Stimulated activated CD8-positive, alpha-beta memory T cell treated with anti-CD3 and anti-CD28 coated beads, Interleukin-2, amount 100 ng/mL, for 1 hour (primary cell): ENCODE measurements at places on chromosomes 3 and 15.

- DNase-seq = no peak
These were observed at the start of gene TNK2 for GRCh38 chr3:195907934-195908693. TSS of gene TNK2 (minus strand) at chr3:195908551. CDS start at chr3:195888588, 19,963 bp downstream.

DNA sequence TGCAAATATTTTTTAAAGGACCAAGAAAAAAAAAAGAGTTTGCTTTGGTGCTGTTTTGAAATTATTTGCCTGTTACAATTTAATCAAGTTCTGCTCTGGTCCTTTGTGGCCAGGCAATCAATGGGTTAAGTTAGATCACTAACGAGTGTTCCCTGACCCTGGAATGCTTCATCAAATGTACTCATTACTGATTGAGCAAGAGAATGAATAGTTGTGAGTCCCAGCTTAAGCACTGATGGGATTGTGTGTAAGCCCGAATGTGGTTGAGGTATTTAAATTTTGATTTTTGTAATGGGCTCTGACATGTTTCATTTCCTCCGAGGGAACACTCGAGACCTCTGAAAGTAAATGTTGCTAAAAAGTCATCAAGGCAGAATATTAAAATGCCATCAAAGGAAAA, 699.1 kb downstream of the MCTP2 start:
- no peak for DNase-seq

DNA sequence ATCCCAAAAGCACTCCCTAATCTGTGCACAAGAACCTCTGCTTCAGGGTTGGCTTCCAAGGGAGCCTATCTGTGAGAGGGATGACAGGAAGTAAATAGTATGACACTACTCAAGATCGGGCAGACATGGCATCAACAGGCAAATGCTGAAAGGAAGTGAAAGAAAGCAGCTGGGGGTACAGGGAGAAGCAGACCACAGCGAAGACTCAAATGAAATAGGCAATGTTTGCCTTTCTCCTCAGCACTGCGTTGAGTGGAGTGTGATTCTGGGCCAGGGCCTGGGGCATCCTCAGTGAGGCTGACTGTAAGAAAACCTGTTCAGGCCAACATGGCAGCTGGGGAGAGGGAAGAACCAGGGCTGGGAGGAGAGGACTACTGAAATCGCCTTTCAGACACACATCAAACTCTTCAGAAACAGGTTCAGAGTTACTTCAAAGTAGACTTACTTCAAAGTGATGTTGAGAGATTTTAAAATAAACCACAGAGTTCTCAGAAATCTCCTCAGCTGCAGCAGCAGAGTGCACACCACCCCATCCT, 96.6 kb downstream of the SLC9A9 start:
- no peak for DNase-seq

DNA sequence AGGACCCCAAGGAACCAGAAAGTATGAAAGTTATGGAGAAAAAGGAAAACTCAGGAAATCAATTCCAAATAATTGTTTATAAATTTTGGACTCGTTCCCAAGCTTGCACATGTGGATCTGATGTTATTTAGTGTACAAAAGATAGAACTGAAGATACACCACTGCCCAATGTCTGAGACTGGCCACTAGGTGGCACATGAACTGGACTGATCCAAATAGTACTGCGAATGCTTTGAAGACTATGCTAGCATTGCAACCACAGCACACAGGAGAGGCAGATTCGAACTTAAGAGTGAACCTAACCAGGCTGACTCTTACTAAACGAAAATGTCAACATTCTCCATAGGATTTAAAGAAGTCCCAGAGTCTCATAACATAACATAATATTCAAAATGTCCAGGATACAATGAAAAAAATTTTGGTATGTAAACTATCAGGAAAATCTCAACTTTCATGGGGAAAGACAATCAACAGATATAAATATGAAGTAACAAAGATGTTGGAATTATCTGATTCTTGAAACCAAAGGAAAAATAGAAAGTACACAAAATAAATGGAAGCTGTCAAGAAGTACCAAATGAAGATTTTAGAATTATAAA, 596.7 kb downstream of the FGF12 start:
- no peak for DNase-seq

- DNase-seq = no peak
These were observed 1.4 kb downstream of the MAPKBP1 start for GRCh38 chr15:41775651-41776050.

DNA sequence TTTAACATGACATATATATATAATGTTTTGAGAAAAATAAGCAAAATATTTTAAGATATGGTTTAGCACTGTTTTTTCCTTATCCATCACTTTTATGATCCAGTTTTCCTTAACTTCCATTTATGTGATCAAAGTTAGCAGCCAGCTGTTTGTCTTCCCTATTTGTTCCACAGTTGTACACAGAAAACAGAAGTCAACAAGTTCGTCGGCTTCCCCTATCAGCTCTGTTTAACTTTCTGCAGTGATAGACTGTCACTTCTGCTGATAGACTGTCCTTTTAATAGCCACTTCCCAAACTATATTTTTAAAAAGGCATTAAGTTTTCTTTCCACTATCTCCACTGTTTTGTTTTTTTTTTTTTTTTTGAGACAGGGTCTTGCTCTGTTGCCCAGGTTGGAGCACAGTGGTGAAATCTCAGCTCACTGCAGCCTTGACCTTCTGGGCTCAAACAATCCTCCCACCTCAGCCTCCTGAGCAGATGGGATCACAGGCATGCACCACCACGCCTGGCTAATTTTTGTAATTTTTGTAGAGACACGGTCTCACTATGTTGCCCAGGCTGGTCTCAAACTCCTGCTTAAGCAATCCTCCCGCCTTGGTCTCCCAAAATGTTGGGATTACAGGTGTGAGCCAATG, 7.2 kb downstream of the FSD2 start:
- no peak for DNase-seq

GRCh38 chr15:61511756-61512155, 282.7 kb upstream of the RORA start:
- DNase-seq = no peak

GRCh38 chr15:72825829-72826228, 42.3 kb upstream of the ADPGK start:
- DNase-seq = no peak

DNA sequence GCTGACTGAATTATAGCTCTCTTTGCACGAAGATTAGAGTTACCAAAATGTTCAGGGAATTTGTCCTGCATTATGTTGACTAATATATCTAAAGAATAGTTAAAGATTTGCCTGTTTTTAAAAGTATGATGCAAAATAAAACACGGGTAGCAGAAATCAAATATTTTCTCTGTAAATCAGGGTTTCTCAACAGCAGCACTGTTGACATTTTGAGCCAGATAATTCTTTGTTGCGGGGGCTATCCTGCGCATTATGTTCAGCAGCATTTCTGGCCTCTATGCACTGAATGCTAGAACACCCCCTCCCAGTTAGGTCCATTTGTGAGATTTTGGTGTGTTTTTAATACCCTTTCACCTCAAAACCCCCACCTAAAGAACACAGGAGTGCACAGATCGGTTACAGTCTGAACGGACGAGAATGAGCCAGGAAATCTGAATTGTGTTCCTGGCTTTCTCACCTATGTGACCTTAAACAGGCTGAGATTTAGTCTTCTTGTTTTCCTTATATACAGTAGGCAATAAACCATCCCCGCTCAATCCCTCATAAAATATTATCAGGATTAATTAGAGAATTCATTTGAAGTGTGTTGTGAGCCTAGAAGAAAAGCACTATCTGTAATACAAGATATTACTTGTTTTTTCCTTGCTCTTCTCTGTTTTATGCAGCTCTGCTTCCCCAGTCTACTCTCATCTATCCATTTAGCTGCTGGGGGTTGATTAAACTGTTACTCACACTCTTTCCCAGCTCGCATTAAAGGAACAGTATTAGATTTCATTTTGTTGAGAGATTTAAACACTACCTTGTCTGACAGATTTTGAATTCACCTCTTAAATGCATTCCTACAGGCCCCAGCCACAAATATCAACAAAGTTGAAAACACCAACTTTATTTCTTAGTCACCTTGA, 247.5 kb upstream of the GOLIM4 start:
- no peak for DNase-seq

- no peak for DNase-seq
These were observed 30.2 kb downstream of the IFT80 start for GRCh38 chr3:160368804-160369203.

DNA sequence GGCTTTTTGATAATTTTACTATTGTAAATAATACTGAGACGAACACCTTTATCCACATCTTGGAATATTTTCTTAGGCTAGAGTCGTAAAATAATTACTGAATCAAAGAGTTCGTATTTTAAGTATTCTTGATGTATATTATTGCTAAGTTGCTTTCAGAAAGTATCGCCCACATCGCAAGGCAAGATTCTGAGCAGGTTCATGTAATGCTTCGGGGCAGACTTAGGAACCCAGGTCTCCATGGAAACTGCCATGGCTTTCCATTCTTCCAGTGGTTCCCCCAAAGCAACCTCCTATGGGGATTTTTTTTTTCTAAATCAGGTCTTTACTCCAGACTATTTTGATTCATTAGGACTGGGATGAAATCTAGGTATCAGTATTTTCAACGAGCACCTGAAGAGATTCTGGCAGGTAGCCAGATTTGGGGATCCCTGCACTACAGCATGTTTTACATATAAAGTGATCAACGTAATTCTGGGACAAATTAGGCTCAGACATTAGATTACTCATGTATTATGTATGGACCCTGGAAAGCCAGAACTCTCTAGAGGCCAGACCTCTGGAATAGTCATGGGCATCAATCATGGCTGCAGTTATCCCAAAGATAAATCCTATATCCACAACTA, 86.5 kb downstream of the B3GNT5 start:
- DNase-seq = no peak

- no peak for DNase-seq
These were observed 32.3 kb upstream of the PTX3 start for GRCh38 chr3:157404381-157404780.

GRCh38 chr15:40511093-40511471, 40.3 kb downstream of the CHST14 start:
- no peak for DNase-seq

DNA sequence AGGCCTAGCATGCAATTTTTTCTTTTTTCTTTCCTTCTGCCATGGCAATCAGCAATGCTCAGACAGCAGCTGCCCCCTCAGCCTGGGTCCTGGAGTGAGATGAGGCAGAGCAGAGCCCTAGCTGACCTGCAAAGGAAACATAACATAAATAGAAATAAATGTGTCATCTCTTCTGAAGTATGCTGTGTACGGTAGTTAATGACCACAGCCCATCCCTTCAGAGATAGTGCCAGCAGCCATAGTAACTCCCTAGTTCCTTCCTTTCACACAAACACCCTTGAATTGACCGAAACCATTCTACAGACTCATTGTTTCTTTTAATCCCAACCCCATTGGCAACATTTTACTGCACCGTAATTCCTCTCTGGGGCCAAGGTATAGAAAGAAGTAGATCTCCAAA, 8.4 kb upstream of the CD47 start:
- no peak for DNase-seq

DNA sequence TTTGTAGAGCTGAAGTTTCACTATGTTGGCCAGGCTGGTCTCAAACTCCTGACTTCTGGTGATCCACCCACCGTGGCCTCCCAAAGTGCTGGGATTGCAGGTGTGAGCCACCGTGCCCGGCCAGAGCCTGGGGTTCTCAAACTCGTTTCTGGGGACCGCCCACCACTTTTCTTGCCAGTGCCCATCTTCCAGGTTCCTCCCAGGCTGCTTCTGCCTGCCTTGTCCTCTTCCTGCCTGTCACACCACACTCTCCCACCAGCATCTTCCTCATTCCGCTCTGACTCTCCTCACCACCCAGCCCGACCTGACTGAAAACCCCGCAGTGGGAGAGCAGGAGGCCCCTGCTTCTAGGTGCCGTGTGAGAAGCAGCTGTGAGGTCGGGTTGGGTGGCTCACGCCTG, 3.1 kb upstream of the DYNLT2B start:
- no peak for DNase-seq

DNA sequence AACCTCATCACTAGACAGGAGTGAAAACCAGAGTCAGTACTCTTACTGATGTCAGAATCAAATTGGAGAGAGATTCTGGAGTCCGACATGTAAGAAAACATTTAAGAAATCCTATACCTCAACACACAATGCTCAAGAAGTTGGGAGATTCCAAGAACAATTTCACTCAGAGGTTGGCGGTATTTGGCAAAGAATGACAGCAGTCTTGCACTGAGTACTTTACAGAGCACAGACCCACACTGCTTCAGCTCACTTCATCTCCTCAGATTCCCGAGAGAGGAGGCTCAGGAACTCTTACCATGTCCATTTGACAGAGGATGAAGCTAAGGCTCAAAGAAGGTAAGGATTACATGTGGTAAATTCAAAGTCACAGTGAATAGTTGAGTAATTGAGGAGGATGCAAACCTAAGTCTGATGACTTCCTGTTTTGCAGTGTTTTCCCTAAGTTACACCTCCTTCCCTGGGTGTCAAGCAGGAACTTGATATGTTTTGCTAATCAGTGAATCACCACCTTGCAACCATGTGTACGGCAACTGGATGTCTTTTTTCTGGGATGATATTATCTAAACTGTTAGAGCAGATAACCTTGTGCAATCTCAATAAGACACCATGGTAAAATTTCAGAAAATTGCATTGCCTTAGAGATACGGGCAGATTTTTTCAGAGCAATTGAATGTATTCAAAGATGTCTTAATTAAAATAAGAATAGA, 61.3 kb upstream of the MME start:
- no peak for DNase-seq

DNA sequence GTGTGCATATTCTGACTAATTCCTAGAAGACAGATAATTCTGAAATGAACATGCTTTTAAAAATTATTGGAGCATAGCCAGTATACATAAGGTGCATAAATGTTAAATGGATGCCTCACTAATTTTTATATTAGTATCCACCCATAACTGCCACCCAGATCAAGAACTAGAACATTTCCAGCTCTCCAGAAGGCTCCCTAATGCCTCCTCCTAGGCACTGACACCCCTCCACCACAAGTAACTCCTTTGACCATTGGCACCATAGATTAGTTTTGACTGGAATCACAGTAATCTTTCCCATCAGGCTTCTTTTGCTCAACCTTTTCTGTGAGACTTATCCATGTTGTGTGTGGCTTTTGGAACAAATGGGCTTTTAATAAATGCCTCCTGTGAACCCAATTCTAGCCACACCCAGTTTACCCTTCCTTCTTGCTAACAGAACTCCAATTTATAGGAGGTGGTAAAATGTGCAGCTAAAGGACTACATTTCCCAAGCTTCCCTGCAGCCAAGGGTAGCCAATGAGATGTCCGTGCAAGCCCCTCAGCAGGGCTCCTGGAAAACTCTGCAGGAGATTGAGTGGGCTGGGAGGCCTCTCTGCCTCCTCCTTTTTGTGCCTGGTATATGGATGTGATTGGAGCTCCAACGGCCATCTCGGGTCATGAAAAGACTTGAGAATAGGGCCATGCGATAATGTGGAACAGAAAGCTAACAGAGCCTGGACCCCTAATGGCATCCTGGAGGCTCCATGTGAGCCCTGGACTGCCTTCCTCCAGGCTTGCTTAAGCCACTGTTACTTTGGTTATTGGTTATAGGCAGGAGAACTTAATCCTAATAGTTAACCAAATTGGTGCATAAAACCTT, 322.6 kb upstream of the TLE3 start:
- no peak for DNase-seq

DNA sequence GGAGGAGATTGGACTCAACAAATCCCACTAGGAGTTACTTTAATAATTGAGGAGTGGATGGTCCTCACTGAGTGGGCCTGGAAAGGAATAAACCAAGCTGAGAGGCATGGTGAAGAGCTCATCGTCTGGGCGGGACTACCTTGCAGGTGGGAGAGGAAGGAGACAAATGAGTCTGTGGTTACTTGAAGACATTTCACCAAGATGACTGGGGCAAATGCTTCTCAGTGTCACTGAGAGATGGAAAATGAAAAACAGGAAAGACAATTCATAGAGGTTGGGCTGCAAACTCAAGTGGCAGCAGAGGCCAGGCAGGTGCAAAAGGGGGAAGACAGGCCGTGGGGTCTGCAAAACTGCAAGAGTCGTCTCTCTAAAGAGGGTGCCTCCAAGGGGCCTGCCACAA, 1.5 kb upstream of the ARHGAP31 start:
- DNase-seq = no peak

GRCh38 chr15:83793069-83793468, 139.1 kb downstream of the ADAMTSL3 start:
- no peak for DNase-seq
